ENCODE measurements at places on chromosomes 5 and 9. TPM values are rescaled to one million over a fixed set of nuclear protein-coding genes. Genes with fewer than 3 reads are reported as not detected.

OLFML2A gene
- total RNA-seq, result 0.38 TPM

CFAP157 gene
- not detected for total RNA-seq

CDX1 gene
- total RNA-seq, result not detected

TRIM7 gene
- total RNA-seq, result 6.8 TPM

IL5 gene
- not detected for total RNA-seq

ARID3C gene
- total RNA-seq, result 0.11 TPM

FAM78A gene
- 0.38 TPM for total RNA-seq

DNA sequence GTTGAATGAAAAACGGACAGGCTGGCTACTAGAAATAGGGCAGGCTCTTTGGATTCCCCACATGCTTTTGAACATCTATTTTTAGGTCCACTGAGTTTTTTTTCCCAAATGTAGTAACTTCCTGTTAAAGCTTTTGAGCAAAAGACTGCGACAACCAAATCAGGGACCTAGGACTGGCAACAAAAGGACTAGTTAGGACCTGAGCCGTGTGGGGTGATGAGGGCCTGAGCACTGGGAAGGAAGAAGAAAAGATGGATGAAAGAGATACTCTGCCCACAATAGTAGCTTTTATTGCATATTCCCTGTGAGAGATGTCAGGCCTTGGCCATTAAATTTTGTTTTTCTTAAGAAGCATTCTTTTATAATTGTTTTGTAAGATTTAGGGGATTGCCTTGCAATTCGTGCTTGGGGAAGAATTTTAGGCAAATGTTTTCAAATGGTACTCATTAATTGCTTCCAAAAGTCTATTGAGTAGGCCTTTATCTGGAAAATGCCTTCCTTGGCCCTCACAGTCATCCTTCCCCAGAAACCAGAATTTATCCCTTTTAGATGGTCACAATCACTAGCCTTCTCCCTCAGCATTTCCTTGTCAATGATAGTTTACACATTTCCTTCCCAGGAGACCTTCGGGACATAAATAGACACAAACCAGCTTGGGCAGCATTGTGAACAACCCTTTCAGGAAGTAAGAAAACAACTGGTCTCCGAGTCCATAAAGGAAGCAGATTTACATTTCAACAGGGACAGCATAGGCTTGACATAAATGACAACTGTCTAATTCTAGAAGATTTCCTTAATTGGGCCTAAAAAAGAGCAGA is 166.5 kb downstream of the RMI1 start:
- DNase-seq, result peak; percentile 48

- DNase-seq, result no peak
Observed at GRCh38 chr5:131605086-131605485, 29.9 kb downstream of the RAPGEF6 start.

GRCh38 chr5:38830521-38831051 is 15.2 kb upstream of the OSMR start:
- peak; percentile 78 for DNase-seq

DNA sequence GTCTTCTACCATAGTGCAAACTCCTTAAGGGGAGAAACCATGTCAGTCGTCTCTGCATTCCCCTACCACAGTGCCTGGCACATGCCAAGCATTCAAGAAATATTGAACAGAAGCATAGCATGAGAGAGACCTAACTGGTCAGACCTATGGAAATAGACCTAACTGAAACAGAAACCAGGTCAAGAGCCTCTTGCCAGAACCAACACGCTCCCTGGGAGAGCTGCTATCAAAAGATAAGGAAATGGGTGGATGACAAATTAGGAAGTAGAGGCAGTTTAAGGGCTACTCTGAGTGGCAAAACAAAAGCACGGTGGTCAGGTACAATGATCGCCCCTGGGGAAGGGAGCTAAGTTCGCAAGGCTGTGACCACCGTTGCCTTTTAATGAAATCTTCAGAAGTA is 66.0 kb upstream of the SMIM15 start:
- DNase-seq, result no peak

- no peak for DNase-seq
Observed at GRCh38 chr9:12849486-12850003, 74.7 kb downstream of the LURAP1L start.

DNA sequence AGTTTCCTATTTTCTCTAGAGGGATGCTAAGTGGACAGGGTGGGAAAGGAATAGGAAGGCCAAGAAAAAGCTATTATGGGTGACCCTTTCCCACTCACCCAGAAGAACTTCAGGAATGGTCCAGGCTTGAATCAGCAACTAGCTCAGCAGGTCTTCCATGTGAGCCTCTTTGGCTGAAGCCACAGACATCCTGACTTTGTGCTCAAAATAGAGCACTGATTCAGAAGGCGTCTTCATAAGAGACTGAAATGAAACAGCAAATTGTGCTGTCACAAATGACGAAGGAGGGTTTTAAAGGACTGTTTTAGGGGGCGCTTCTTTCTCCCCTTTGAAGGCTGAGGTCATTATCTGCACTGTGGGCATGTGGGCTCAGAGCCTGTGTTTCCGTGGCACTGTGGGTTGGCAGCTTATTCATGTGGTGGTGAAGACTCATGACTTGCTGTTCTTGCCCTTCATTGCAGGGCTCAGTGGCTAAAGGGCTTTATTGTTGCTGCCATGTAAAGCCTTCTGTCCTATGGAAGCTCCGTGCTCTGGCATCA is 65.8 kb upstream of the NFIL3 start:
- DNase-seq, result peak; percentile 88

GRCh38 chr9:13734601-13735000 is 455.1 kb upstream of the MPDZ start:
- no peak for DNase-seq

- DNase-seq, result peak; percentile 93
Observed at GRCh38 chr9:108439947-108440346, 415.8 kb downstream of the ACTL7B start.

DNA sequence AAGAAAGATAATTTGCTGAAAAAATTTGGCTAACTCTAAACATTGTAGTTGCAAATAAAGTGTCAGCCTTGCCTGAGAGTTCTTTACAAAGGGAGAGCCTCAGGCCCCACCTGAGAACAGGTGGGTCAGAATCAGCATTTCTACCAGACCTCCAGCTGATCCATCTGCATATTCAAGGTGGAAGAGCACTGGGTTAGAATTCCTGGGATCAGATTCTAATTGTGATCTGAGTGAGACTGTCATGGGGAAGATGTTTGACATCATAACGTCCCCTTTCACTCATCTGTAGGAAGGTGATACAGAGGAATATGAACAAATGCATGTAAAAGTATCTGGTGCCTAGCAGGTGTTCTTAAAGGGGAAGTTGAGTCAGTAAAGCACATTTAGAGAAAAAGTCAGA is 54.6 kb downstream of the FBXL7 start:
- no peak for DNase-seq

GRCh38 chr5:43802119-43802518 is 199.1 kb downstream of the NNT start:
- DNase-seq, result peak; percentile 58

DNA sequence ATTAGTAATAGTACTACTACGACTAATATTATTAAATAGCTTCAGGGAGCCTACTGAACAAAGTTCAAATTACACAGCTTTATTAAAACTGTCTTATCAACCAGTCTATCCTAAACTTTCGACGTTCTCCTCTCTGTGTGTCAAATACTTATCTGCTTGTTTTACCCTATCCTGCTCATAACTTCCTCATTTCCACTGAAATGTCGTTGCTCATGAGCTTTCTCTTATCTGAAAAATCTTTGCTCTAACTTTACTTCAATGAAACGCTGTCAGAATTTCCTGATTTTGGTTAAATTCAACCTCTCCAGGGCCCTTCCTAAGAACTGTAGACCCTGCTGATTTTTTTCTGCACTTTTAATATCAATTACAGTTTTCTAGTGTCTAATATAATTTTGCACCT is 1431.0 kb upstream of the WWC1 start:
- no peak for DNase-seq

DNA sequence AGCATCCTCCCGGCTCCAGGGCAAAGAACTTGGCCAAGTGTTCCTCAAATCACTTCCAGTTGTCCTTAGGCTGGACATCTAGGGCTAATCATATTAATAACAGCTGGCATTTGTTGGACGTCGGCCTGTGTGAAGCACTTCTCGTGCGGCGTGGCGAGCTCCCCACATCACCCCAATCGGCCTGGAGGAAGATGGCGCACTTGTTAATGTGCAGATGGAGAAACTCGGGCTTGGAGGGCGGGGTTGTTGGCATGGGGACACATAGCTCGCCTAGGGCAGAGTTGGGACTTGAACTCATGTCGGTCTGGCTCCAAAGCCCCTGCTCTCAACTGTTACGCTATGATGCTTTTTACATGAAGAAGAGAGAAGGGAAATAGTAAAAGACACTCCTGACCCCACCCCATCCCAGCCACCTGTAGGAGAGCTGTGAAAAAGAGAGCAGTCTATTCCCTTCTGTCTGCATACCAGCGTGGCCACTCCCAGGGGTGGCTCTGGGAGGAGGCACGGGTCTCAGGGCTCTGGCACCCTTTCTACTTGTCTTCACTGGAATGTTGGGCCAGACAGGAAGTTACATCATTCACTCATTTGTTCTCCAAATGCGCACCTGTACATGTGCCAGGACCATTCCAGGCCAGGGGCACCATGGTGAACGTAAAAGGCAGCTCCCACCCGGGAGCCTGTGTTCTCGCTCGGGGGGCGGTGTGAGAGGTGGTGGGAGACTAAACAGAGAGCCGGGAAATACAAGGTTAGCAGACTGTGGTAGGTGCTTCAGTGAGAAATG is 12.8 kb upstream of the NUP214 start:
- no peak for DNase-seq

GRCh38 chr5:14090290-14090689 is 52.9 kb upstream of the TRIO start:
- no peak for DNase-seq

- DNase-seq, result no peak
Observed at GRCh38 chr5:136203303-136203922, 10.5 kb upstream of the SMIM32 start.

- DNase-seq, result no peak
Observed at GRCh38 chr5:151097820-151098767, 17.3 kb upstream of the TNIP1 start.

- DNase-seq, result peak; percentile 69
Observed at GRCh38 chr5:61575103-61575502, 243.0 kb downstream of the ZSWIM6 start.

Measured in GM23248 (cell line).